Skeletal muscle tissue (tissue), 5 donors: ENCODE measurements at places on chromosomes 12 and 14. TPM values are rescaled to one million over a fixed set of nuclear protein-coding genes. Genes with fewer than 3 reads are reported as not detected.

Gene AP4S1
- total RNA-seq = 14.6 TPM

Gene KLHL42
- 13.6 TPM for total RNA-seq

Gene RD3L
- not detected for total RNA-seq

Gene LMNTD1
- total RNA-seq = 0.52 TPM

Gene CFAP251
- total RNA-seq = 2.6 TPM

Gene RND1
- under 0.01 TPM for total RNA-seq

Gene HOXC10
- 3.7 TPM for total RNA-seq
